ENCODE measurements at places on chromosomes 12 and 14. TPM values are rescaled to one million over a fixed set of nuclear protein-coding genes. Genes with fewer than 3 reads are reported as not detected.
A peak's percentile ranks its signal among the peaks of the same experiment; 100 is the strongest.

Gene ETFBKMT
- total RNA-seq, result 1.4 TPM

GRCh38 chr14:36510078-36510799 is 9.8 kb downstream of the NKX2-1 start:
- DNase-seq, result no peak
- no peak overlapping the region for H3K4me3 ChIP-seq
- no peaks in the 10 kb centered on the region for H3K36me3 ChIP-seq
- no peaks in the 10 kb centered on the region for H3K4me1 ChIP-seq

- no peak overlapping the region for H3K4me3 ChIP-seq
- no peaks in the 10 kb centered on the region for H3K4me1 ChIP-seq
- DNase-seq, result no peak
Measured at GRCh38 chr12:117036046-117036445, 63.2 kb downstream of the TESC start.

DNA sequence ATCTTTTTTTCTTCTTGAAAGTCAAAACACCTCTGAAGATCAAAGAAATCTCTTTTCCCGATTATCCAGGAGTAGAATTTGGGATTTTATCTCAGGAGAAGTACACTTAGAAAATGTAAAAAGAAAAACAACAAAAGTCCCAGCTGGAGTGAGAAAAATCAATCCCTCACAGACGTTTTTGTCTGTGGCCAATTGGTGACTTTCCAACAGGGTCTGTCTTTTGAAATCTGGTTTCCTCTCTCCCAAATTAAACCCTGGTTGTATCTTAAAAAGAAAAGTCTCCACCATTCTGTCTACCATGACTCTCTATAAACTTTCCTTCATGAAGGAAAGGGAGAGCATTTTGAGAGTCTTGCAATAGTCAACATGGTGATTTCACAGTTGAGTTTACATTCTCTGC is 88.1 kb downstream of the DACT1 start:
- no peaks in the 10 kb centered on the region for H3K36me3 ChIP-seq
- H3K4me3 ChIP-seq, result no peak overlapping the region
- no peak overlapping the region for H3K27ac ChIP-seq
- no peak for DNase-seq
- no peaks in the 10 kb centered on the region for H3K27me3 ChIP-seq

GRCh38 chr12:112226768-112227167 is 101.4 kb downstream of the TRAFD1 start:
- no peak overlapping the region for H3K4me3 ChIP-seq
- H3K36me3 ChIP-seq, result peaks cover 60% of the 10 kb centered on the region
- no peak for DNase-seq
- H3K27me3 ChIP-seq, result no peaks in the 10 kb centered on the region
- H3K4me1 ChIP-seq, result no peaks in the 10 kb centered on the region

DNA sequence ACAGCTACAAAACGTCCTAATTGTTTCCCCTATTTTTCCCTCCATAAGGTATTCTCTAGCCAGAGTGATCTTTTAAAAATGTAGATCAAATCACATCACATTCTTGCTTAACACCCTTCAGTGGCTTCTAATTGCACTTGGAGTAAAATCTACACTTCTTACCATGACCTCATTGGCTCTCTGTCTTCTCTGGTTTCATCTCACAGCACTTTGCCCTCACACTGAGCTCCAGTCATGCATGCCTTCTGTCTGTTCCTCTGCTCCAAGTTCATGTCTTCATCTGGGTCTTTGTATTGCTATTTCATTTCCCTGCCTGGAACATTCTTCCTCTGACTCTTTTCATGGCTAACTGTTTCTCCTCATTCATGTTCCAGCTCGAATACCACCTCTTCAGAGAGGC is 220.4 kb upstream of the GARIN6 start:
- no peak overlapping the region for H3K4me3 ChIP-seq
- no peak overlapping the region for H3K27ac ChIP-seq
- no peak for DNase-seq
- no peaks in the 10 kb centered on the region for H3K27me3 ChIP-seq

DNA sequence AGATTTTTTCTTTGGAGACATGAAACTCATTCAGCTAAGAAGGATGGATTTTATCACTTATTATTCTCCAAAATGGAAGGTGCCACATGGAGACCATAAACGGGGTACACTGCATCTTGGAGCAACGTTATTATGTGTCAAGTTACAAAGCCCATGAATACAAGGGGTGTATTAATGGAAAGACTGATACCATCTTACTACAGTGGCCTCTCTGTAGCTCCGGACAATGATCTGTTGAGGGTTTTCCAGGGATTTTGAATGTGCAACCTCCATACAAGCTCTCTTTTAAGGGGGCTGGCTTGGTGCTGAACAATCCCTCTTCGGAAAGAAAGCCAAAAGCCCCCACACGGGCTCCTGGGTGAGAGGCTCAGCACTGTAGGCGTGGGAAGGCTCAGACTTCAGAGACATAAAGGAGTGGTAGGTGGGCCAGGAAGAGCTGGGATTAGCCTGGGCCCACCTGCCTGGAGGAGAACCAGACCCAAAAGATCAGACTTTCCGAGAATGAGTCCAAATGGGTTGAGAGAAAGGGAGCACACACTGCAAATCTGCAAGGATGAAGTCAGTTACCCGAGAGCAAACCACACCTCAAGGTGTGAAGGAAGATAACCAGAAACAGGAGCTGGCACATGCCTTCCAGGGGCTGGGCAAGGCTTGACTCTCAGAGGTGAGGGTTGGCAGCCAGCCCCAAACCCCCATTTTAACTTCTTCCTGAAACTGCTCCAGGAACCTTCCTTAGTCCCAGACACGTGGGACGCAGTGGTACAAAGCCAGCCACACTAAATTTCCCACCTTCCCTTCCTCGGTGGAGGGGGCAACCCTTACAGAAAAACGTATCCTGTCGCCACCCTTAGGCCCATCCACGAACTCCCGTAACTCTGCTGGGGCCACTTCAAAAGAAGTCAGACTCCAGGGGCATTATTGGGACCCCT is 1.5 kb downstream of the VPS37B start:
- H3K36me3 ChIP-seq, result no peaks in the 10 kb centered on the region
- no peaks in the 10 kb centered on the region for H3K27me3 ChIP-seq
- DNase-seq, result no peak
- H3K4me3 ChIP-seq, result peak overlapping the region; percentile 91
- peaks cover 47% of the 10 kb centered on the region for H3K4me1 ChIP-seq

GRCh38 chr12:95859947-95860850 is 1.4 kb downstream of the SNRPF start:
- no peaks in the 10 kb centered on the region for H3K27me3 ChIP-seq
- H3K4me3 ChIP-seq, result peak overlapping the region; percentile 94
- H3K36me3 ChIP-seq, result peaks cover 2% of the 10 kb centered on the region
- H3K4me1 ChIP-seq, result peaks cover 15% of the 10 kb centered on the region

- no peaks in the 10 kb centered on the region for H3K36me3 ChIP-seq
- no peak overlapping the region for H3K27ac ChIP-seq
- no peak overlapping the region for H3K4me3 ChIP-seq
- H3K4me1 ChIP-seq, result no peaks in the 10 kb centered on the region
- no peak for DNase-seq
Measured at GRCh38 chr12:52127683-52128450, 48.4 kb downstream of the SMIM41 start.

DNA sequence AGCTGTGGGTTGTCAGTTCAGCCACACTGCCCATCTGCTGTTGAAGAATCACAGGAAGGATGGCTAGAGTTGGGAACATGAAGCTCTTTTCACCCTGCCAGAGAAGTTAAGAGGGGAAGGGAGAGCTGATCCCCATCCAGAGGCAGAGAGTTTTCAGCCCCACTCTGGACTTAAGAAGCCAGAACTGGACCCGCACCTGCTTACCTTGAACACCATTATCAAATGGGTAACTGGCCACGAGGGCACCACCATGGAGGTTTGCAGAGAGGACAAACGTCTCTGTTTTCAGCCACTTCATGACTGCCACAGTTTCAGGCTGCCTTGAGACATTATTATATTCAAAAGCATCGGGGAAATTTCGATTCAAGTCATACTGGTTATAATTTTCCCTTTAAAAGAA is 62.0 kb downstream of the MDM2 start:
- no peak for DNase-seq
- no peaks in the 10 kb centered on the region for H3K36me3 ChIP-seq
- H3K27ac ChIP-seq, result no peak overlapping the region

DNA sequence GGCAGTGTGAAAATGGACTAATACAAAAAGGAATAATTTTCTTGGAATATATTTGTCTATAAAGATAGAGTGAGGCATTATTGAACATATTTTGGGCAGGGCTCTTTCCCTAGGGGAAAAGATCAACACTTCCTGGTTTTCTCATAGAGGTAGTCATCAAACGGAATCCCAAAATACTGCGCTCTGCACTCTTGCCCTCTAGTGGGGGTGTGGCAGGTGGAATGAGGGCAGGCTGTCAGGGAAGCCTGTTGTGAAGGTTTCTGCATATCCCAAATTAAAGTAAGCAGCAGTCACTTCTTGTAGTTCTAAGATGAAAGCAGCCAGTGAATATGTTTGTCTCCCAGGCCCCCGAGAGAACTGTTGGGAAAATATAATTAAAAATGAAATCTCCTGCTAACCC is 666.8 kb upstream of the TMEM132C start:
- H3K27me3 ChIP-seq, result no peaks in the 10 kb centered on the region
- no peak overlapping the region for H3K4me3 ChIP-seq
- DNase-seq, result no peak
- no peak overlapping the region for H3K27ac ChIP-seq

GRCh38 chr14:68816943-68817430 is 24.1 kb upstream of the ZFP36L1 start:
- no peak for DNase-seq
- no peaks in the 10 kb centered on the region for H3K36me3 ChIP-seq
- peak overlapping the region; percentile 96 for H3K27ac ChIP-seq

- H3K27me3 ChIP-seq, result no peaks in the 10 kb centered on the region
- no peaks in the 10 kb centered on the region for H3K4me1 ChIP-seq
- no peak overlapping the region for H3K27ac ChIP-seq
Measured at GRCh38 chr12:116675339-116676107, 62.3 kb downstream of the SPRING1 start.

Data from thoracic aorta (tissue), 2 donors.